ENCODE measurements at places on chromosomes 16 and 17.

- DNase-seq, result peak; percentile 92
Observed at GRCh38 chr17:31596382-31597323, 205.2 kb downstream of the RAB11FIP4 start.

DNA sequence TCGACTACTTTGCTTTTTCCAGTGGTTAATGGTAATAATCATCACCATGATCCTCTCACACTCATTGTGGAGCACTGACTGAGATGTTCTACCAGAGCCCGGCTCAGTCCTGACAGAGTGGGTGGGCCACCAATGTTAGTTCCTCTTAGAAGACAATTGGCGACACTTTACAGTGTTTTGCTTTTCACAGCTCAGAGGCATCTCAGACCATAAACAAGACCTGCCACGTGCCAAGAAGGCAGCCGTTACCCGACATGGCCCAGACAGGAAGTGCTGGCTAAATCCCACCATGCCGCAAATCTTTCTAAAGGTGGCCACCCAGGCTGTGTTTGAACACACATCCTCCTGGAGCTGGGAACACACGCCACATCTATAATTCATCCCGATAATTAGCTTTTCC lies 103.7 kb downstream of the XYLT1 start:
- peak; percentile 87 for DNase-seq

GRCh38 chr16:49499869-49500610 lies 126.4 kb downstream of the C16orf78 start:
- peak; percentile 14 for DNase-seq

GRCh38 chr16:72886346-72886974 lies 161.5 kb downstream of the ZFHX3 start:
- no peak for DNase-seq

GRCh38 chr17:586920-587685 lies 127.5 kb downstream of the VPS53 start:
- DNase-seq, result no peak

GRCh38 chr16:48479955-48480354 lies 94.7 kb upstream of the SIAH1 start:
- no peak for DNase-seq

DNA sequence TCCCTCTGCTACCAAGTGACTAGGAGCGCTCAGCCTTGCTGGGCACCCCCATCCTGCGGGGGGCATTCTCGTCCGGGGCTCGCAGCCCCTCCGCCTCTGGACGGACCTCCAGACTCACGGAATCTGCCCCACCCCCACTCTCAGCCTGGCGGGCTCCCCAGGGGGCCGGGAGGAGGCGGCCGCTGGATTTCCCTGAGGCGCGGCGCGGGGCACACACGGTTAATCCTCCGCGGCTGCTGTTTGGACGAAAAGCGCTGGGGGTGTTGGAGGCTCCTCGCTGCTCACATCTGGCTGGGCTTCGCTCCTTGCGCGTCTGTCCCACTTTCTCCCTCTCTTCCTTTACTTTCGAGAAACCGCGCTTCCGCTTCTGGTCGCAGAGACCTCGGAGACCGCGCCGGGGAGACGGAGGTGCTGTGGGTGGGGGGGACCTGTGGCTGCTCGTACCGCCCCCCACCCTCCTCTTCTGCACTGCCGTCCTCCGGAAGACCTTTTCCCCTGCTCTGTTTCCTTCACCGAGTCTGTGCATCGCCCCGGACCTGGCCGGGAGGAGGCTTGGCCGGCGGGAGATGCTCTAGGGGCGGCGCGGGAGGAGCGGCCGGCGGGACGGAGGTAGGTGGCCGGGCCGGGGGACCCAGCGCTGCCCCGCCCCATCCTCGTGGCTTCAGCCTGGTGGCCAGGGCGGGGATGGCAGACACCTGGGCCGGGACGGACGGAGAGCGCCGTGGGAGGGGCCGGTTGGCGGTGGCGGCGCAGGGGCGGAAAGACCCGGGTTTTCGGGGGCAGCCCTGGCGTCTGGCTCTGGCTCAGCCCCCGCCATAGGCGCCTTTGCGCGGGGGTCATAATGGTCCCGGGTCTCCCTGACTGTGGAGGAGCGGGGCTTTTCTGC lies at the start of gene C1QTNF1:
TSS of gene C1QTNF1 (plus strand) at position 284 of the 886 bp plus-strand sequence. CDS start 19,800 bp downstream, outside the sequence.
- peak; percentile 78 for DNase-seq

DNA sequence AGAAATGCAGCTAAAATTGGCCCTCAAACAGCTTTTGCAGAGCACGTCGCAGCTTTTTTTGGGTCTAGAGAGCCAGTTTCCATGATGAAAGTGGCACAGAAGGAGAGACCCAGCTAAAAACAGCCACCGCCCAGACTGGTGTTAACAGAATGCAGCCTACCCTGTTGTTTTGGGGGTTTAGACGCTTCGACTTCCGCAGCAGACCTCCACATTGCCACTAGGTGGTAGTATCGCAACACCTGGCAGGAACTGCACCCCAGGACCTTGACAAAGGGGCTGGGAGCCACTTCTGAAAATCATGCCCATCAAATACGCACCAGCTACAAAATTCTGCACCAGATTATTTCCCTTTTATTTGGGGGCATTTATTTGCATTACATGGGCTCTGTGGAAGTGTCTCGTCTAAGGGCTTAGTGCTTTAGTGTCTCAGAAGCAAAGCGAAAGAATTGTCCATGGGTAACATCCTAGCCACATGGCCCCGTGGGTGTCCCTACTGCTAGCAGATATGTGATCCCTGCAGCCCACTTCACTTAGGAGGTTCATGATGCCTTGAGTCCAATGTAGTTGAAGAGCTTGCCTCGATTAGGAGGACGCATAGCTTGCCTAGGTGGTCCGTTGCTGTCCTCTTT lies 167.1 kb downstream of the HAPSTR1 start:
- DNase-seq, result no peak

DNA sequence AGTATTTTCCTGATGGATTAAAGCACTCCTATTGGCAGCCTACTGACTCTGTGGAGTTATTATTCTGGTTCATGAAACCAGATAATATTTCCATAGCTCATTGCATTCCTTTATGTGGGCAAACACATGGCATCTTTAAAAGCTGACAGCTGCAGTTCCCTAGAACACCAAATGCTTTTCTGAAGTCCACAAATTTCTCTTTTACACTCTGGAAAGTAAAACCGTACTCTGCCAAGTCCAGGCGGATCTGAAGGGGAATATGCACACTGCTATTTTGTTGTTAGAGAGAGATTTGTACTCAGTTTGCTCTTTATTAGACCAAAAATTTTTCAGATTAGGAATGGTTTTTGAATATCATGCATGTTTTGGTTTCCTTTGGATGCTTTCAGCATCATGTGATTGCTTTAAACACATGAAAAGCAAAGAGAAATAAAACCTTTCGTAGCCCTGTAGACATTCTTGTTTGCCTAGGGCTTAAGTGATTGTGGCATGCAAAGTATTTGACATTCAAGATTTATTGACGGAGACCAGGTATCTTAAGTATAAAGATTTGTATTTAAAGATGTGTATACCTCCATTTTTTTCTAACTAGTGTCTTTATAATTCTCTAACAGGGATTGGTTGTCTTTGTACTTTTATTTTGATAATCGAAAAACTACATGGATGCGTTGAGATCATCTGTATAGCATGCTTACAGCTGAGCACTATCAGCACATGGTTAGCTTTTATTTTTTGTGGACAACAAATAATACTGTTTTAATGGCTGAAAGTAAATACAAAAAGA lies 19.5 kb downstream of the SEC14L1 start:
- no peak for DNase-seq

DNA sequence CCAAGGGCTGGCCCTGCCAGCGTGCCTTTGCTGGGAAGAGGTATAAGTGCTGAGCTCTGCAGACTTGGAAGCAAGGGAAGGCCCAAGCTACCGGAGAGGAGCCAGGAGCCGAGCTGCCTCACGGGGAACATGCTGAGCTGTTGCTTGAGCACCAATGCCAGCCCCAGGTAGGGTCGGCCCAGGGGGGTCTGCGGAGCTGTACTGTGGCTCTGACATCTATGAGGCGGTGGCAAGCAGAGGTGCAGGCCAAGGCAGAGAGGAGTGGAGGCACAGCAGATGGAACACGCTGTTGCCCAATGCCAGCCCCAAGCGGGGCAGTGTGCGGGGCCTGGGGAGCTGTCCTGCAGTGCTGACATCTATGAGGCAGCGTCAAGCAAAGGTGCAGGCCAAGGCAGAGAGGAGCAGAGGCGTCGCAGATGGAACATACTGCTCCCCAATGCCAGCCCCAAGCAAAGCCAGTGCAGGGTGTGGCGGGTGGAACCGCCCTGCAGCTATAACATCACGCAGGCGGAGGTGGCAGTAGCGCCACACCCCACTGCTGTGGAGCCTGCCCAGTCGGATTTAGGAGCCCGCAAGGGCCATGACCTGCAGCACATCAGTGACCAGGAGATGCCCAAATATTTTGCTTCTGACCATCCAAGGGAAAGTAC lies 10.0 kb downstream of the GGA2 start:
- peak; percentile 71 for DNase-seq

DNA sequence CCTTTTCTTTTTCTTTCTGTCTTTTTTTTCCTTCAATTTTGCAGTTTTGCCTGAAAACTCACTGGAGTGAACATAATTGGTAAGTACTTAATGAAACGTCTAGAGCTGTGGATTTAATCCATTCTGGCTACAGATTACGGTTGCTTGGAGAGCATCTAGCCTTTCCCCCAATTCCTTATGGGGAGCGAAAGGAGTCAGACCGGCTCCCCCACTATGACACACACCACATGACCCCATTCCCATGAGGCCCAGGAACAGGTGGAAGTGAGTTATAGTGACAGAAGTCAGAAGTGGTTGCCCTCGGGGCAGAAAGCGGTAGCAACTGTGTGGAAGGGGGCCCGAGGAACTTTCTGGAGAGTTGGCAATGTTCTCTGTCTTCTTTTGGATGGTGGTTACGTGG lies 41.2 kb downstream of the EMP2 start:
- no peak for DNase-seq

Data from spleen (tissue), 13 donors.